DMS53 (cell line): ENCODE measurements at places on chromosomes 4 and X.

DNA sequence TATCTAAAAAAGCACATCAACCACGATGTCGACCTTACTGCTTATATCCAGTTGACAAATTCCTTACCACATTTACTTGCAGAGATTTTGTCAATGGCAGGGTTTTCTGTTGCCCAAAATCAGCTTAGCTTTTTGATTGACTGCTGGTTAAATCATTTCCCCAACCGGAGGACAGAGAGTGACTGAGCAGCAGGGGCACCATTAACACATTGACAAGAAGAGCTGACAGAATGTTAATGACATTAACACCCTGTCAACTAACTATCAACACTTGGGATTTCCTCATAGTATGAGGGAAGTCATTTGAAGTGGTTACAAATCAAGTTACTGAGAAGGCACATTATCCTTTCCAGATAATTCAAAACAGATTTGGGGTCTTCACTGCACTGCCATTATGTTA is 368.4 kb downstream of the RPA4 start:
- no peak for DNase-seq

GRCh38 chr4:175290401-175290800 is 372.2 kb downstream of the ADAM29 start:
- DNase-seq: no peak

DNA sequence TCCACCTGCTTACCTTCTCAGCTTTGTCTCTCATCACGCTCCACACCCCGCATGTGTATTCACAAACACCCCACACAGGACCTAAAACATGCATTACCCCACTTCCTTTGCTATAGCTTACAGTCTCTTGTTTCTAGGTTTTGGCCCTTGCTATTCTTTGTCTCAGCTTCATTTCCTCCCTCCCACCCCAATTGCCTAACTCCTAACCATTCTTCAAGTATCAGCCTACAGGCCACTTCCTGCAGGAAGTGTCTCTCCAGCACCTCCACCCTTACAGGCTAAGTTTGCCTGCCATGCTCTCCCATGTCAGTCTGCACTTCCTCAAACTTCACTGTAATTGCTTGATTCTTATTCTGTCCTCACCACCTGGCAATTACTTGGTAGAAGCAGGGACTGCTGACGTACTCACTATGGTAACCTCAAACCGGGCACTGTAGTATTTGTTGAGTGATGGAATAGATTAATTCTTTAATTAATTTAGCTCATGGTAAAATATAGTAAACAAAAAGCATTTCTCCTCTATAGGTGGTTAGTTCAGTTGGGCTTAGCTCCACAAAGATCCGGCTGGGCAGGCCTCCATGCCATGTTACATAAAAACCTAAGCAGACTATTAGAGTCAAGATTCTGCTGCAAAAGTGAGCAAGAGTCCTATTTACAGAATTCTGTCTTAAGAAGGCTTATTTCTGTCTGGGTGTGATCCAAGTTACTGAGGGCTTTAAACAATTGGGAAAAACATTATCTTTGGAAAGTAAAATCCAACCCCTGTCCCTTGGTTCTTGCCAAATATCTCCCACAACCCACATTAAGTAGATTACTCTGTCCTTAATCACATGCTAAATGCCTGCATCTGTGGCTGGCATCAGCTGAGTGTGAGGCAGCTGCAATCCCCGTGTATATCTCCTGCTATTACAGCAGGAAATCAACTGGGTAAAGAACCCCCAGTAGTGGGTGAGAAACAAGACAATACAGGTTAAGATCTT is 124.7 kb upstream of the CPEB2 start:
- no peak for DNase-seq

- no peak for DNase-seq
Measured at GRCh38 chr4:100466501-100466900, 51.3 kb downstream of the EMCN start.

- no peak for DNase-seq
Measured at GRCh38 chr4:108146819-108147218, 21.9 kb downstream of the LEF1 start.

- no peak for DNase-seq
Measured at GRCh38 chr4:9994246-9994847, 26.9 kb downstream of the SLC2A9 start.

DNA sequence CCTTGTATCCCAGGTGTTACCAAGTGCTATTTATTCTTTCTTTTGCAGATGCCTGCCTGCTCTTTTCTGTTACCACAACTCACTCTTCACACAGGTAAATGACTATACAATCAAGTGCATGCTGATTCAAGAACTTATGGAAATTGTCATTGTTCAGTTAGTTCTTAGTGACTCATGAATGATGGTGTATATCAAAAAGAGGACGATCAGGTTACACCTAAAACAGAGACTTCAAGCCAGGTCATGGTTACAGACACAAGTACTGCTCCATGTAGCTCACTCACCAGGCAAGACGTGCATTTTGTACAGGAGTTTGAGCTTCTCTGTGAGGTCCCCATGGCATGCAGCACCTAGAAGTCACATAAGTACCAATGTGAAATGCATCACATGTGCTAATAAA is 59.3 kb upstream of the UCP1 start:
- no peak for DNase-seq

DNA sequence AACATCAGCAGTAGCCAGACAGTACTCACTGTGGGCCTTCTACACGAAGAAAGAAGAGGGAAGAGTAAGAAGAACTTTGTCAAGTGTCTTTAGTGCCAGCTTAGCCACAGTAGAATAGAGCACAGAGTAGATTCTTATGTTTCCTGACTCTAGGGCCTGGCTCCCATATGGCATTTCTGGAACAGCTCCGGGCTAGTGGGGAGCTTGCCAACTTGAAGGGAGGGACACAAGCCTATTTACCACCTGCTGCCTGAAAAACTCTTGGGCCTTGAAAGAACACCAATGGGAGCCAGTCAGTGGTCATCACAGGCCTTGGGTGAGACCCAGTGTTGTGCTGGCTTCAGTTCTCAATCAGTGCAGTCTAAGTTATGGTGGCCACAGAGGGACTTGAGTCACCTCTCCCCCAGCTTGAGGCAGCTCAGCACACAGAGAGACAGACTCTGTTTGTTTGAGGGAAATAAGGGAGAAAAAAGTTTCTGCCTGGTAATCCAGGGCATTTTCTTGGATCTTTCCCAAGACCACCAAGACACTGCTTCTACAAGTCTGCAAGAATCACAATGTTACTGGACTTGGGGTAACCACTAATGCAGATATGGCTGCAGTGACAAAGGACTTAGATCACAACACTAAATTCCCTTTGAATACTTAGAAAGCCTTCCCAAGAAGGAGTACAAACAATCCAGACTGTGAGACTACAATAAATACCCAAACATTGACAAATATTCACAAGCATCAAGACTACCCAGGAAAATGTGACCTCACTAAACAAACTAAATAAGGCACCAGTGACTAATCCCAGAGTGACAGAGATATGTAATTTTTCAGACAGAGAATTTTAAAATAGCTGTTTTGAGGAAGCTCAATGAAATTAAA is 261.0 kb upstream of the NDST3 start:
- DNase-seq: peak; percentile 52

DNA sequence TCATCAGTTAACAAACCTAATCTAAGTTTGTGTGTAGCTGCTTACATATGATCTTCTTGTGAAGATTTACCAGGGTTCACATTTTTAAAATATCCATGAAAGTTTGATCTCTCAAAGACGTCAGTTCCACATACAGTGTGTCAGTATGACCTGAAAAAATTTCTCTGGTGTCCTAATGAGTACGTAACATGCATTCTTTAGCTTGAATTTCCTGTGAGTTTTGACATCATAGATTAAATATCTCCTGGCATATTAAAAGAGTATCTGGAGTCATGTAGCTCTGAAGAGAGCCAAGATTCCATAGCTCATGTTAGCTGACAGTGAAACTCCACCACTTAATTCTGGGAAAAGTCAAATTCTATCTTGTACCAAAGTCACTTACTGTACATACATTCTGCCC is 43.9 kb upstream of the PDLIM5 start:
- DNase-seq: no peak

DNA sequence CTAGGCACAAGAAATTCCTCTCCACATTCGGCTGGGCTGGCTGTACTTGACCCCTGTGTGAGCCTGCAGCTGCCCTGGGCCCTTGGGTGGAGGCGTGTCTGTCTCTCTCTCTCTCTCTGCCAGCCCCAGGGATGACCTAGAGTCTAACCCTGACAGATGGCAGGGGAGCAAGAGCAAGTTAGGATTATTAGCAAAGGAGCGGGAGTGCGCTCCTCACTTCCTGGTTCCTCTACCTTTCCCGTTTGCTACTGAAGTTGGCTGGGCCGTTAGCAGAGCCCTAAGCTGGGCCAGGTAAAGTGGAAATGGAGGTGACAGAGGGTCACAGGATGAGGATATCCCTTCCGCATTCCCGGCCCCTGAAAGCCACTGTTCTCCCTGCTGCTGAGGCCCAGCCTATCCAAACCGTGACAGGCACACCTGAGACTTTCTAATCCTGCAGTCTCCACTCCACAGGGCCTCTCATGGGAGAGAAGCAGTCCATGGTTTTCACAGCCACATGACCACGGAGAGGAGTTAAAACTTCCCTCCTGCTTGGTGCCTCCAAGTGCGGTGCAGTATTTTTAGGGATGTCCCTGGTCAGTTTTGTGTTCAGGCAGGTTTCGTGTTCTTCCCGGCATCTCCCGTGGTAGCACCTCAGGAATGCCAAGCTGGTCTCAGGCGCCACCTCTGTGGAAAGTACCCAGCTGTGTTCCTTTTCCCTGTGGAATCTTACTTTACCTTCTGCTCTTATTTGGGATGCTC is 79.3 kb downstream of the CLDN22 start:
- peak; percentile 84 for DNase-seq

DNA sequence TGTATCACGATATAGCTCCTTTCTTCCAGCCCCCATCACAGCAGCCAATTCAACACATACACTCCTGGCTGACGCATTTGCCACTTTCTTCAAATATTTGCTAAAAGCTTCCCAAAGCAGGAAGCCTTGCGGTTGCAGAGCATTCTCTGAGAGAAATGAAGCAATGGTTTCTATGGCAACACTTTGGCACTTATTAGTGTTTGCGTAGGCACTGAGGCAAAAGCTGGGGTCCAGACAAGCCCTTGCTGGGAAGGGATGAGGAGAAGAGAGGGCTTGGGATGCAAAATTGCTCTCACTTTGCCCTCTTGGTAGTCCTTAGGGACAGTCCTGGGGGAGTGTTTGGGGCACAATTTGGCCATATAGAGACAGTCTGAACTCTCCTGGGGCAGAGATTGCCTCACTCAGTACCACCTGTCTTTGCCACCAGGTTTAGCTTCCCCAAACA is 55.0 kb upstream of the PAK3 start:
- peak; percentile 94 for DNase-seq

DNA sequence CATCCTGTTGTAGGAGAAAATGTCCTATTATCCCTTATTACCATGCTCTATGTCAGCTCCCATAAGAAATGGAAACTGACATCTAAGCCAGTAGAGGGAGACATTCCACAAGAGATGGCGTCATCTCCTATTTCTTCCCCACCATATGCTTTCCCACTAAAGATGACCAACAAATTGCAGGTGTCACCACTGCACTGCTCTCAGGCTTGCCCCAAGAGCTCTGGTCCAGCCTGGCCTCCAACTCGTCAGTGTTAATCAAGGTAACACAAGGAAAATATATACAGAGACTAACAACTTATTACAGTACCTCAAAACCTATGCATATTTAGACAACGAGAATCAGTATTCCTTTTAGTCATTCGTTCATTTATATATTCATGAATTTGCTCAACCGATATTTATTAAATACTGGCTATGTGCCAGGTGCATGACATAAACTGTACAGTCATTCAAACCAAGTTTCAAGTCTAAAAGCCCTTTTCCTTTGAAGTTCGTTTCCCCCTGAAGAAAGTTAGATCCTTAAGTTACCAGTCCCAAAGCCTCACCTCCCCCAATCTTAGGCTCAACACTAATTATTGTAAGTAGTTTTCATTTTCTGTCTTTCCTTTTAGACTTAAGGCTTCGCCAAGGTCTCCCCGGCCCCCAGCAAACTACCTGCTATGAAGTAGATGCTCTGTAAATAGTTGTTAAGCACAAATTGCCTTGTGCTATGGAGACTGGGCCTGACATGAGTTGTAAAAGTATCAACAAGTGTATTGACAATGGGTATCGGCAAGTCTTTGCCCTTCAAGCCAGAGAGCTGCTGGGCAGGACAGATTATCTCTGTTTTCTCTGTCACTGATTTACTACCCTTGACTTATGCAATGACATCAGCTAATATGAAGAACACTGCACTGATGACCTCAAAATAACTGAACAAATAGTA is 3.1 kb upstream of the FGB start:
- peak; percentile 84 for DNase-seq
